ENCODE measurements at places on chromosomes 2 and 18. TPM values are rescaled to one million over a fixed set of nuclear protein-coding genes. Genes with fewer than 3 reads are reported as not detected.

The HOXD3 gene
- polyA plus RNA-seq = 16.9 TPM

The COL3A1 gene
- 32.2 TPM for polyA plus RNA-seq

DNA sequence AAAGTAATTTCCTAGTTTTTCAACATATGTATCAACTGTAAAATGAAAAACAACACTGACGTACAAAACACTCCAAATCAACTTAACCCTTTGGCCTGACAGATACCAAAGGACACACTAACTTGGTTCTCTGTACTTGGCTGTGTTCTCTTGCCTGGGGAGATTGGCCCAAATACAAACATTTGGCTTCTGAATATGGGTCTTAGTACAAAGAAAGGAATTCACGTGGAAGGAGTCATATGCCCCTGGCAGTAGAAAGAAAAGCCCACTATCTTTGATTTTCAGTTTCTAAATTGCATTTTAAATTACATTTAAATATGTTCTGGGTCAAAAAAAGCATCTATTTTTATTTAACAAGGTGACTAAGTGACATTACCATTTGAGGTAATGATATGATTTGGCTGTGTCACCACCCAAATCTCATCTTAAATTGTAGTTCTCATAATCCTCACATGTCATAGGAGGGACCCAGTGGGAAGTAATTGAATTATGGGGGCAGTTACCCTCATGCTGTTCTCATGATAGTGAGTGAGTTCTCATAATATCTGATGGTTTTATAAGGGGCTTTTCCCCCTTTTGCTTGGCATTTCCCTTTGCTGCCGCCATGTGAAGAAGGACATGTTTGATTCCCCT, 153.6 kb upstream of the CCDC195 start:
- DNase-seq = no peak

DNA sequence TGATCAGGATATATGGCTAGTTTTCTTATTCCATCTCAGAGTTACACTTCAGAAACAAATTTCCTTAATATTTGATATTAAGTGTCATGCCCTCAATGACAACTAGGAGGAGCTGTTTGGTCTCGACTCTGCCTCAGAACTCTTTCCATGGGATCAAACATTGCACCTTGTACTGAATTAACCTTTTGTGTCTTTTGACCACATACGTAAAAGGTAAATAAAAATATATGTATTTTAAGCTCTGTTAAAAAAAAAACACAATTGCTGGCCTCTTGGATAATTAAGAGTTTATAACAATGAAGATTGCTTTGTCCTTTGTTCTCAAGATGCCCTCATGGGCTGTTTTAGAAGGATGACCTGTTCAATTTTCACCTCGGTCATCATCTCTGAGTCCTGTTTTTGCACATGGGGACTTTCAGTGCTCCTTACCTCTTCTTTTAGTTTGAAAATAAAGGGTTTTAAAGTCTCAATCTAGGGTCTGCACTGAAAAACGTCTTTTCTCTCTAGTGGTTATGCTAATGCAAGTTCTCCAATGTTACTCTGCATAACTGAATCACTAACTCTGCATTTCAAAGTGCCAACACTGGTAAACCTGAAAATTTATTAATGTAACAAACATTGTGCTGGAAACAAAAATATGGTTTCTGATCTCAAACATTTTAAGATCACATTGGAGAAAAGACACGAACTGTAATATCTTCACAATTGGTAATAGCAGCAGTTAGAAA, 18.8 kb upstream of the FN1 start:
- DNase-seq = peak; percentile 35

The PRKD3 gene
- 7.1 TPM for polyA plus RNA-seq

- DNase-seq = no peak
These were observed 59.1 kb upstream of the RTN4 start for GRCh38 chr2:55109219-55109891.

All from kidney (tissue), 22 donors.